Bone marrow (tissue), 2 donors: ENCODE measurements at places on chromosomes 1 and 21.

GRCh38 chr21:28805885-28806284, 186.8 kb downstream of the LTN1 start:
- no peak for DNase-seq

GRCh38 chr1:168319691-168320090, 39.0 kb downstream of the TBX19 start:
- no peak for DNase-seq

- DNase-seq: no peak
Observed at GRCh38 chr1:201537891-201538611, 876 bp upstream of the NAV1 start.

GRCh38 chr1:167168424-167168823, 52.3 kb upstream of the POU2F1 start:
- no peak for DNase-seq

DNA sequence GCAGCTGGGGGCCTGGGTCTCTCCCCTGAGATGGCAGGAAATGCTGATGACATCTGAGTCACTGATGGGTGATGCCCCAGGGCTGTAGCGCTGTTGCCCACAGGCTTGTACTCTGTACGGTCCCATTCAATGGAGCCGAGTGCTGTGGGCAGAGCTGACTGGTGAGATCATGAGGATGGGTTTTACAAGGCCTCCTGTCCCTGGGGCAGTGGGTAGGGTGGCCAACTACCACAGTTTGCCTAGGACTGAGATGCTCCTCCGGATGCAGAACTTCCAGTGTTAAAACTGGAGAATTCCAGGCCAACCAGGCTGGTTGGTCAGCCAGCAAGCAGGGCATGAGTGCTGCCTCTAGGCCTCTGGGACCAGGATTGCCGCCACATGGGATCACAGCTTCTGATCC, 9.2 kb downstream of the PHLDA3 start:
- no peak for DNase-seq

- no peak for DNase-seq
Observed at GRCh38 chr1:209618756-209619420, 33.3 kb downstream of the LAMB3 start.

DNA sequence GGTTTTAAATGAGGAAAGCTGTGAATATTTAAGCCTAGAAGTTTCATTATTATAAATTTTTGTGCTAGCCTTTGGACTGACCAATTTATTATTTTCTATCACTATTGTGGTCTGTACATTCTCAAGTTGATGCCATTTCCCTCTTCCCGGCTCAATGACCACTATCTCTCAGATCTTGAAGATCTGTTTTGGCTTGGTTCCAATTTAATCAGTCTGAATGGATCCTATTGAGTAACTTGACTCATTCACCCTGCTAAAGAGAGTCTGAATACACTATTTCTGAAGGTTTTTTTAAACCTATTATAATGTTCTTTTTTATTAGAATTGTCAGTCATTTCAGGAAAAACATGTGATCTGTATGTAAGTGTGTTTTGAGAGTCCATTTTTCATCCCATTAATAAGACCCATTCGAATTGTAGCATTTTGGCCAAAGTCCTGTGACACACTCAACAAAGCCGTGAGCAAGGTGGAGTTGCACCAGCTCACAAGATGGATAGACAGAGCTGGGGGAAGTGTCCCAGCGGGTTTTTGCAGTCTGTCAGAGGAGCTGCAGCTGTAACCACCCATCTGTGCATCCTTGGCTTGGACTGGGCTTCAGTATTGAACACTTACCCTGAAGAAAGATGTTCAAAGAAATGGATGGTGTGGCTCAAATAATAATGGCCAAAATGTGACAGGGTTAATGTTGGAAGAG, 145.6 kb downstream of the NFIA start:
- DNase-seq: no peak
